ENCODE measurements at places on chromosomes 12 and 14.

DNA sequence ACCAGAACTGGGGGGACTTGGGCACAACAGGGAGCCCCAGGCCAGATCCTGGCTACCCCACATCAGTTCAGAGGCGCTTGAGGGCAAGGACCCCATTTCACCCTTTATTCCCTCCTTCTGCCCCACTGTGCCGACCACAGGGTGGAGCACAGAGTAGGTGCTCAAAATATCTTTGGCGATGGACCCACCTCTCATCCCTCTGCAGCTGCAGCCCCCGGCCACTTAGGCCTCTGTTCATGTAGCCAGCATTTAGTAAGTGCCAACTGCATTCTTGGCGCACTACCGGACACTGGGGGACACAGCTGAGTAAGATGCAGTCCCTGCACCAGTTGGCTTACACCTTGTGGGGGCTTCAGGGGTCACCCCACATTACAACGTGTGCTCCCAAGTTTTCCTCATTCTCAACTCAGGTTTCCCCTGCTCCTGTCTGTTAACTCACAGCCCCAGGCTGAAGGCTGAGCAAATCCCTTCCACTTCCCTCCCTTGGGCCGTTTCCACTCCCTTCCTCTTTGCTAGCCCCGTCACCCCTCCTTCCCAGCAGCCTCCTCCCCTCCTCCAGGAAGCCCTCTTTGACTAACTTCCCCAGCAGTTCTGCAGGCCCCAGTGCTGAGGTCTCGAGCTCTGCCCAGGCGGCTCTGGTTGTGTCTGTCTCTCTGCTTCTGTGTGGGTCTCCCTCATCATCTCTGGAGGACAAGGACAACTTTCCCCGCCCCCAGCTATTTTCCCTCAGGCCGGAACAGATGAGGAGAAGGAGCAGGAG lies 26.5 kb downstream of the KRT80 start:
- DNase-seq = peak; percentile 49

- peak; percentile 74 for DNase-seq
Observed at GRCh38 chr14:90442388-90442787, 45.6 kb downstream of the CALM1 start.

DNA sequence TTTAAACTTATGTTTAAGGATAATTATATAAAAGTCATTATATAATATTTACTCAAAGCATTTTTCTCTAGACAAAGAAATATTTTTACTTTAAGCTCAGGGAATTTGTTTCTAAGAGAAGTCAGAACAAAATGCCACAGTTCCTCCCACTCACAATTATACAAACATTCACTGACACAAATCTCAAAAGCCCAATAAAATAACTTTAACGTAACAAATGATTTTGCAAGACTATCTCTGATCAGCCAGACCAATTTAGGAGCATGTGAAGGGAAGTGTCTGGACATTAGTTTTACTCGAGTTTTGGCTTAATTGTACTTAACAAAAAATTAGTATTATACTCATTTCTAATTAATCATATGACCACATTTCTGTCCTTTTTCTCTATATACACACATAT lies 41.2 kb downstream of the COCH start:
- no peak for DNase-seq

- no peak for DNase-seq
Observed at GRCh38 chr12:94046626-94047410, 101.6 kb upstream of the PLXNC1 start.

- peak; percentile 65 for DNase-seq
Observed at GRCh38 chr12:93571925-93572711, at the start of gene SOCS2. Gene SOCS2 (plus strand): TSS chr12:93572675. CDS start chr12:93572898, 223 bp downstream.

DNA sequence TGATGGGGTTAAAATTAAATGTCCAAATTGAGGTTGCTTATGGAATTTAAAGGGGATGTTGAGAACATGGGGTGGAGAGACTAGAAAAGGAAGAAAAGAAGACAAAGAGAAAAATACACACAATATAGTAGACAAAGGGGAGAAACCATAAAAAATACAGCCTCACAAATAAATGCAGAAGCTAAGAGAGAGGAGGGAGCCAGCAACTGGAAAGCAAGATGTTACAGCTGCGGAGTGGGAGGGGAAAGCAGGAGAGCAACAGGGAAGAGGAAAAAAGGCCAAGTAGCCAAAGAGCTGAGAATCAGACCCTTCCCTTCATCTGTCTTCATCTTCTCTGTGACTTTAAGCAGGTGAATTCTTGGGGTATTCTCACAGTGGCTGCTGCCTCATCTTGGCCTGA lies 39.7 kb upstream of the SMUG1 start:
- peak; percentile 53 for DNase-seq

GRCh38 chr12:13595536-13596443 lies 385.6 kb downstream of the GRIN2B start:
- peak; percentile 64 for DNase-seq

DNA sequence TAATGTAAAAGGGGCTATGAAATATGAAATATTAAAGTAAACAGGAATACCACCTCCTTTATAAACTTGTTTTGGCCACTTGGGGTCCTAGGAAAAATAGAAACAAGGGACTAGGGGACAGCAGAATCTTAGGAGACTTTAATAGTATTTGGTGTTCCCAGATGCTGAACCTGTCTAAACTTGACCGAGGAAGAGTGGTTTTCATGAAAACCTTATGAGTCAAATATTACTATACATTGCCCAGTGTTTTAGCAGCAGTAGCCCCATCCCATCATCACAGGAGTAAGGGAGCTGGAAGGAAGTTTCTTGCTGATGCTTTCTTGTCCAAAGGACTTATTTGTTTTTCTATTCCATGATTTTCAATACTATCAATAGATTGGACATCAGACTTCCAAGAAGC lies 177.5 kb upstream of the CAND1 start:
- DNase-seq = no peak

DNA sequence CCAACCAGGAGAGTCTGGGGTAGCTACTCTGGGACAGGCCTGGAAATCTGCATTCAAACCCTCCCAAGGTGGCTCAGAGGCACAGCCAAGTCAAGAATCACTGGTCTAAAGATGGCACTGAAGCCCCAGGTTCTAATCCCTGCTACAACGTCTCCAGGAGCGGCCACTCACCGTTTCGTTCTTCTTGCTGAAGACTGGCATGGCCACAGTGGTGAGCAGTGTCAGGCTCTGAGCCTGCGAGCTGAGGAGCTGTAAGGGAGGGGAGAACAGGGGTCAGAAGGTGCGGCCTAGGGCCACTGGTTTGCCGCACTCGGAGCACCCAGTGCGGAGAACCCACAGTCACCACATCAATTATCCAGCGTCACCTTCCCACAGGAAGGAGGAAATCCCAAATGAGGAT lies 38.8 kb downstream of the CACNA2D4 start:
- no peak for DNase-seq

DNA sequence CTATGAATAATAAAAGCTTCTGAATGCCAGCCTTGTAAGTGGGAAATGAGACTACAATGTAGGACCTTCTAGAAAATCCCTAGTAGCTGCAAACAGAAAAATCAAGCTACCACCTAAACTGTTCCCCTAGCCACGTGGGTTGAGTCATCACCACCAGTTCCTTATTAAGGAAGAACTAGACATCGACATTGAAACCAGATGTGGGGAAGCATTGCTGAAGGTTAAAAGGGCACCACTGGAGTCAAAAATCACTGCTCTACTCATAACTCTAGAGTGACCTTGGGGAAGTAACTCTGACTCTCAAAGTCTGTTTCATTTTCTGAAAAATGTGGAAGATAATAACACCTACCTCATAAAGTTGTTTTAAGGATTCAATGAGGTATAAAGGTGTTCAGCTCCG lies 9.4 kb upstream of the CNIH1 start:
- DNase-seq = no peak

GRCh38 chr14:79466938-79467527 lies 744.3 kb downstream of the DIO2 start:
- peak; percentile 31 for DNase-seq

DNA sequence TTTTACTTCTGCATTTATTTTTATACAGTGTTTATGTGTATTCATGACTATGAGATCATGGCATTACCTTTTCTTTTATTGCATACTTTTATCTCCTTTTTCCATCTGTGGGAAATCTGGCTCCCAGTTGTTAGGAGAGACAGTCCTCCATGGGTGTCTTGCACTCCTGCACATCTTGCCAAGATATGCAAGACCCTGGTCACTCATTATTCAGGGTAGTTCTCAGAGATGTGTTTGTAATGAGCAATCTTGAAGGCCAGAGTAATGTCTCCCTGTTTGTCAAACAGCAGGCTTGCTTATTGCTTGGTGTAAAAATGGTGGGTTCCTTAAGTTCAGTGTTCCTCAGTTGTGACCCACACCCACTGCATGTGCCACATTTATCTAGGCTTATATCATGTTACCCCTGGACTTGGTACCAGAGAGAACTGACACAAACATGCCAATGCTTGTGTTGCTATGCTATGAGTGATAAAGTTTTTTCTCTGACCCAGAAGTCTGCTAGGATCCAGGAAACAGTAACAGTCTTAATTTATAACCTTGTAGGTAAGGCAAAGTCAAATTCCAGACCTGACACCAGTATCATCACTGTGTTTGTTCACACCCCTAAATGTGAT lies 36.8 kb downstream of the PPHLN1 start:
- no peak for DNase-seq

DNA sequence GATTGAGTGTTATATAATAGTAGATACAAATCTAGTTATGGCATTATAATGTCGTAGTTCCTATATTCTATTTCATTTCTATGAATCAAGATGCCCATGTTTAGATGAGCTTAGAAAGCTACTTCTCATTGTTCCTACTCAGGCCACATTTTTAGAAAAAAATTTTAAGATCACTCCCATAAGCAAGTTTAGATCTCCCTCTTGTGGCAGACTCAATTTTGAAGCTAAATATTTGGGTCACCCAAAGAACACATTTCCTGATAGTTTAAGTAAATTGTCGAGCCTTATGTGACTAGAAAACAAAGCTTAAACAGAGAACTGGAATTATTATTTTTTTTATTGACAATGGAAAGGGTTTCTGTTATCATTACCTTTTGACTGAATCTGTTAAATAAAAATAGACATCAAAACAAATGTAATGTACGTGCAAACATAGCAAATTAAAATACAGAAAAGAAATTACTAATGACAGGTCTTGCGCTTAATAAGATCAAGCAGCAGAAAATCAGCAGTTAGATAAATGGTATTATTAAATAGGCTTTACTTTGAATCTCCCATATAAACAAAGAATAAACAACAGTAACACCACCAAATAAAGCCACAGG lies 180.2 kb downstream of the ACSS3 start:
- peak; percentile 86 for DNase-seq

DNA sequence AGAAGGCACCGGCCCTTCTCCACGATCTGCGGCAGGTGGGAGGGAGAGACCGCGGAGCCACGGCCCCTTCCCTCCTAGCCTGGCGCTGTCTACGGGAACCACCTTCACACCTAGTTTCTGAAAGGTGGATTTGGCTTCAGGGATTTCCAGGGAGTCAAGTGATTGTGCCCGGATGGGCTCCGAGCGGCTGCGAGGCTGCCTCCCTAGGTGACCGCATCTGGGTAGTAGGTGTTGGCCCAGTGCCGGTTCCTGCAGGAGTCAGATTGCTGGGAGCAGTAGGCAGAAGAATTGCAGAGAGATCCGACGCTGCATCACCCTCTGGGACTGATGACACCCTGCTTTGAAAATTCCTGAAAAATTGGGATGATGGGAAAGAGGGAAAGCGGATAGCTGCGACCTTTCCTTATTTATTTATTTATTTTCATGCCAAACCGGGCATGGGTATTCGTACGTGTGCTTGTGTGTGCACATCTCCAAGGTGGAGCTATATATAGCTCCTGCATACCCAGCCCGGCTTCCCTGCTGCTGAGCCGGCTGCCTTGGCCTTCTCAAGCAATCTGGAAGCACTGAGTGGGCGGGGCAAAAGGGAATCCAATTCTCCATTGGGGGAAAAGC lies 1.1 kb downstream of the CNTN1 start:
- DNase-seq = peak; percentile 89

DNA sequence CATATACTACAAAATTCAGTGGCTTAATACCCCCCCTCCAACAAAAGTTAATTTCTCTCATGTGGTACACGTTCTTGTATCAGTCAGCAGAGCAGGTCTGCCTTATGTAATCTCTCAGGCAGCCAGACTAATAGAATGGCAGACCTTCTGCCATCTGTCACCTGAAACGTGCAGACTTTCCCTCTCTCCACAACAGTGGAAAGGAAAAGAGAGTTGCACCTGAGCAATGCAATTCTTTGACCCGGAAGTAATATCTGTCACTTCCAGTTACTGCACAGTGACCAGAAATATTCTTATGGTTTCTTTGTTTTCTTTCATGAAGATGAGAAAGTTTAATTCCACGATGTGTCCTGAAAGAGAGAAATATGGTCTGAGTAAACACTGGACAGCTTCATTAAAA lies 14.4 kb downstream of the KERA start:
- peak; percentile 85 for DNase-seq

DNA sequence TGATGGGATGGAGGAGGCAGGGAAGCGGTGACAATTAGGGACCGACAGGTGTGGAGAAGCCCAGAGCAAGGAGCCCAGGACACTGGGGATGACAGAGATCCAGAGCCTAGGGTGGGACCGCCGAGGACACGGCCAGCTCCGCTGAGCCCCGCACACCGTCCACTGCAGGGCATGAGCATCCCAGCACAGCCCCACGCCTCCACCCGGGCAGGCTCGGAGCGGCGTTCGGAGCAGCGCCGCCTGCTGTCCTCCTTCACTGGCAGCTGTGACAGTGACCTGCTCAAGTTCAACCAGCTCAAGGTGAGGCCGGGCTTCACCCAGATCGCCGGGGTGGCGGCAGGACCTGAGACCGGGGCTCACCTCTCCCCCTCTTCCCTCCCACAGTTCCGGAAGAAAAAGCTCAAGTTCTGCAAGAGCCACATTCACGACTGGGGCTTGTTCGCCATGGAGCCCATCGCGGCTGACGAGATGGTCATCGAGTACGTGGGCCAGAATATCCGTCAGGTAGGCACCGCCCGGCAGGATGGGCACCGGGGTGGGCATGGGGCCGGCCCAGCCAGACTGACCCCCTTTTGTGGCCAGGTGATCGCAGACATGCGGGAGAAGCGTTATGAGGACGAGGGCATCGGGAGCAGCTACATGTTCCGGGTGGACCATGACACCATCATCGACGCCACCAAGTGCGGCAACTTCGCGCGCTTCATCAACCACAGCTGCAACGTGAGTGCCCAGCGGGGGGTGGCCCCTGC lies 23.7 kb downstream of the SETD1B start:
- DNase-seq = no peak

DNA sequence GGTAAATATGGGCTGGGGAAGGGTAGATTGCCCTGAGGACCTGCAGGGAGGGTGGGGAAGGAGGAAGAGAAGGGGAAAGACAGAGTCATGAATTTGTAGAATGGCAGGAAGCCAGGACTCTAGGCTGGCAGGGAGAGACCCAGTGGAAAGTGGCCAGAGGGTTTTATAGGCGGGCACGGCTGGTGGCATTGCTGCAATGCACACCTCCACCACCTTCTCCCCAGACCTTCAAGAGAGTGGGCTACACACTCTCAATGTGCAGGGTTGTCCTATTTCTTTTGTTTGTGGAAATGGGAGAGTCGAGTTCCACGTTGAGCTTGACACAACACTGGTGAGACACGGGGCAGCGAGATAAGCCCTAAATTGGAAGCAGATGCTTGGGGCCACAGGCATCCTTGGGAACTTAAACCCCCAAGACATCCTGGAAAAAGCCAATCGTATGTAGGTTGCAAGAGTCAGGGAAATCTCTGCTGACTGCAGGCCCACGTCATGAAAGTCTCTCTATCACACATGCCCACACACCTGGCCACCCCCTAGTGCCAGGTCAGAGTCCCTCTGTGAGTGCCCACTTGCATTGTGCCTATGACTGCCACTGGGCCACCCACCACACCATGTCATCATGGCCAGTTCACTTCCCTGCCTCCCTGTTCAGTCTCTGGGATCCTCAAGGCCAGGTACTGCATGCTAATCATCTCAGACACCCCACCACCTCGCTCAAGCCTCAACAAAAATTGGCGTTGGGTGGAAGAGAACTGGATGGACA lies 38.0 kb upstream of the BDKRB2 start:
- no peak for DNase-seq
